HEK293T (cell line): ENCODE measurements at places on chromosomes 6 and 20.
A peak's percentile ranks its signal among the peaks of the same experiment; 100 is the strongest.

DNA sequence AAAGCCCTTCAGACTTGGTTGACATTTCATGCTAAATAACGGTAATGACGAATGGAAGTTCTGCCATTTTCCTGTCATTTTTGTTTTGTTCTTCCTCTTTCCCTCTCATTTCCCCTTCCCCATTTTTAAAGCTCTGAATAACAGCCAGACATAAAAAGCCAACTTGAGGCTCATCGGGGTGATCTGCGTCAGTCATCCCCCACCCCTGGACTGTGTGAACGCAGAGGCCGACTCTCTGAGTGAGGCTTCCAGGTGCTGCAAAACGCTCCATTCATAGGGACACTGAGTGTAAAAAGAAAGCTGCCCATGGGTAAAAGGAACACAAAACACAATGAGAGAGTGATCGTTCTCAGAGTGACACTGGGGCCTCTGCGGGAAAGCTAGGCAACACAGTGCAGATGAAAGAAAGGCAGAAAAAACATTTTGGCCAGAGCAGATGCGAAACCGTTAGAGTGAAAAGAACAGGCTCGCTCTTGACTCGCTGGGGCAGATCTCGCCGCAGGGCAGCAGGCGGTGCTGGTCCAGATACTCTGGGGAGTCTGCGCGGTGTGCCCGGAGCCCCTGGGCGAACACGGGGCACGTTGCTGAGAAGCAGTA is 684.8 kb downstream of the QKI start:
- DNase-seq = no peak

DNA sequence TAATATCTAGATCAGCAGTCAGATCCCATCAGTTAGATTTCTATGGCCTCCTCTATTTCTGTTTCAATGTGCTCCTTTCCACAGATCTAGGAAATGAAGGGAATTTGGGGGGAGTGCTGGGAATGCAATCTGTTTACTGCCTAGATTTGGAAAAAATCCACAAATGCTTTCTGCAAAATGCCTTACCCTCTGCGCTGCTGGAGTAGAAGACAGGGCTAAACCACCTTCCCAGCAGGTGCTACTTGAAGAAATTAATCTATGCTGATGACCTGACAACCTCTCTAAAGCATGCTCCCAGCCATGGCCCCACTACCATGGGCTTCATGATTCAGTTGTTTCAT is 46.2 kb downstream of the LY86 start:
- no peak for DNase-seq

GRCh38 chr6:1832358-1832757 is 222.6 kb downstream of the FOXC1 start:
- DNase-seq = no peak

DNA sequence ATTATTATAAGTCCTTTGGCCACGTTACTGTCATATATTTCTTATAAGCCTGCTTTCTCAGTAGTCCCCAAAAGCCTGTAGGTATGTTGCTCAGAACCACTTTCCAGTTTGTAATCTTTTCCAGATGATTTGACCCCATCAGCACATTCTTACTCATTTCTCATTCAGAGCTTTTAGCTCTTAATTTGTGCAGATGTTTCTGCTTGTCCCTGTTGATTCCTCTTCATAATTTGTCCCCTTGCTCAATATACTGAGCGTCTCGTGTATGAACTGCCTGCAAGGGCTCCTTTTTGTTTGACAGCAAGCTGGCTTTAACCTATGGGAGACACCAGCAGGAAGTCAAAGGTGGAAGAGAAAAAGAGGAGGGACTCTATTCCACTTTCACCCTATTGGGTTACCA is 733.8 kb upstream of the GJE1 start:
- DNase-seq = no peak

- no peak for DNase-seq
Observed at GRCh38 chr20:15033891-15034290, 696.5 kb upstream of the FLRT3 start.

GRCh38 chr6:21726676-21727075 is 133.1 kb downstream of the SOX4 start:
- no peak for DNase-seq

GRCh38 chr6:145445674-145446073 is 289.6 kb downstream of the EPM2A start:
- DNase-seq = no peak

GRCh38 chr6:43060034-43060754 is 763 bp downstream of the KLC4 start:
- DNase-seq = no peak

- no peak for DNase-seq
Observed at GRCh38 chr6:157236040-157236725, 87.1 kb downstream of the TMEM242 start.

GRCh38 chr6:132466952-132467351 is 46.0 kb downstream of the STX7 start:
- DNase-seq = no peak

- no peak for DNase-seq
Observed at GRCh38 chr6:83709748-83710050, 798 bp upstream of the SNAP91 start.

GRCh38 chr20:2032168-2032567 is 38.3 kb upstream of the PDYN start:
- DNase-seq = no peak

- no peak for DNase-seq
Observed at GRCh38 chr6:16544521-16544920, 216.7 kb downstream of the ATXN1 start.

DNA sequence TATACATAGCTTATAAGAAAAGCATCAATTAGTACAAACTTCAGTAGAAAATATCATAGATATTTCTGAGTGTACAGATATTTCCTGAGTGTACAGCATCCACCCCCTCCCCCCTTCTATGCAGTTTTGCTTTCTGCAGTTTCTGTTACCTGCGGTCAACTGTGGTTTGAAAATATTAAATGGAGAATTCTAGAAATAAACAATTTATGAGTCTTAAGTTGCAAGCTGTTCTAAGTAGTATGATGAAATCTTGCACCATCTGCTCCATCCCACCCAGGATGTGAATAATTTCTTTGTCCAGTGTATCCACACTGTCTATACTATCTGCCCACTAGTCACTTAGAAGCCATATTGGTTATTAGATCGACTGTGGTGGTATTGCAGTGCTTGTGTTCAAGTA is 15.8 kb upstream of the GPR63 start:
- DNase-seq = no peak

- DNase-seq = no peak
Observed at GRCh38 chr6:157326979-157327378, 3.7 kb upstream of the TMEM242 start.

- DNase-seq = peak; percentile 25
Observed at GRCh38 chr6:56246881-56247653, at the start of gene COL21A1. COL21A1 (minus strand) TSS chr6:56247580; CDS start chr6:56182618, 64,962 bp downstream.

- no peak for DNase-seq
Observed at GRCh38 chr6:137188855-137189254, 15.4 kb upstream of the IL22RA2 start.

- no peak for DNase-seq
Observed at GRCh38 chr6:163671355-163671754, 256.8 kb downstream of the QKI start.

DNA sequence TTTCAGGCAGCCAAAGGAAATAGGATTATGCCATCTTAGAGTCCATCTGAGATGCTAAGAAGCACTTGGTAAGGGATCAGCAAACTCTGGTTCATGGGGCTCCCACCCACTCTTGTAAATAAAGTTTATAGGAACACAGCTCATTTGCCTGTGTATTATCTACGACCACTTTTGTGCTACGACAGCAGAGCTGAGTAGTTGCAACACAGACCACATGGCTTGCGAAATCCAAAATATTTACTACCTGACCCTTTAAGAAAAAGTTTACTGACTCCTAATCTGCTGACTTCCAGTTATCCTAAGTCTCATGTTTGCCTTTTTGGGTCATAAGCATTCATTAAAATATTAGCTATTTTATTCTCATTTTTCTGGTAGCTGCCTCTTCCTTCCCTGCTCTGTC is 859.0 kb downstream of the QKI start:
- no peak for DNase-seq

GRCh38 chr6:84263557-84263956 is 36.1 kb upstream of the CEP162 start:
- DNase-seq = no peak

DNA sequence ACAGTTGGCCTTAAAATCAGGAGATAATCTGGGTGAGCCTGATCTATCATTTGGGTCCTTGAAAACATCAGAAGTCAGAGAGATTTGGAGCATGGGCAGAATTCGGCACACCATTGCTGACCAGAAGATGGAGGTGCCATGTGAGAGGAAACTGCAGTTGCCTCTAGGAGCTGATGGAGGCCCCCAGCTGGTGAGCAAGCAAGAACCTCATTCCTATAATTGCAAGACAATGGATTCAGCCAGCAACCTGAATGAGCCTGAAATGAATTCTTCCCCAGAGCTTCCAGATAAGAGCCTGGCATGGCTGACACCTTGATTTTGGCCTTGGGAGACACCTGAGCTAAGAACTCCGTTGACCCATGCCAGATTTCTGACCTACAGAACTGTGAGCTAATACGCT is 76.3 kb upstream of the FYN start:
- DNase-seq = no peak

- DNase-seq = no peak
Observed at GRCh38 chr6:13295576-13295975, 32.8 kb downstream of the TBC1D7 start.

DNA sequence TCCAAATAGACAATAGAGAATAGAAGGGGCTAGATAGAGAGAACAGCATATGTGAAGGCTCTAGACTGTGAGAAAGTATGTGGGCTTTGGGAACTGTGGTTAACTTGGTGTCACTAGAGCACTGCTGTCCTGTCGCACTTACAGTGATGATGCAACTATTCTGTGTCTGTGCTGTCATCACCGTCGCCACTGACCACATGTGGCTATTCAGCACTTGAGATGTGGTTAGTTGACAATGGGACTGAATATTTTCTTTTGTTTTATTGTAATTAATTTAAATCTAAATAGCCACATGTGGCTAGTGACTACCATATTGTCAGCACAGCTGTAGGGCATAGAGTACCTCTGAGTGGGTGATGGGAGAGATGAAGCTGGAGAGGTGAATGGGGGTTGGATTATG is 39.0 kb upstream of the IFNGR1 start:
- no peak for DNase-seq

GRCh38 chr6:109672175-109672574 is 18.8 kb downstream of the AK9 start:
- DNase-seq = no peak

DNA sequence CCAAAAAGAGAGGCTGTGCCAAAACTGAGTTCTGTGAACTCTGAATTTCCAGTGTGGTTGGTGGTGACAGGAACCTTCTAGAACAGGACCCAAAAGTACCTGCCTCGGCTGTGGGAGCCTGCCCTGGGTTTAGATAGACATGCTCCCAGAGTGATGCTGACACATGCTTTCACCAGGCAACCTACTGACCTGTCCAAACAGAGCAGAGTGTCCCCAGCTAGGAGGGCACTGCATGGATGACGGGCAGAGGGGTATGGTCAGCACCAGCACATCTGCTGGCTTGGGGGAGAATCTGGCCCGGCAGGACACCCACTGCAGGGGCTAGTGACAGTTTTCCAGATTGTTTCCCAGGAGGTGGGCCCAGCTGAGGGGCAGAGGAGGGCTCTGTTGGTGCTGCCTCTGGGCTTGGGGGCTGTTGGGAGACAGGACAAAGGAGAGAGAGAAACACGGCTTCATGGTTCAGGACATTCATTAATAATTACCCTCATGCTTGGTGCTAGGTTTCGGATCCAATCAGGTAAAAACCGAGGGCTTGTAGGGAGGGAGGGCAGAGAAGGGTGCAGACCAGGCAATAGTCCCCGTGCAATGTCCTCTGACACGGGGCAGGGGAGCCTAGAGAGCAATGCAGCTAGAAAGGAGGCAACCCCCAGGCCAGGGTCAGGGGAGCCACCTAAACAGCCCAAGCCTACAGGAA is 15.0 kb downstream of the KCNK5 start:
- DNase-seq = no peak

DNA sequence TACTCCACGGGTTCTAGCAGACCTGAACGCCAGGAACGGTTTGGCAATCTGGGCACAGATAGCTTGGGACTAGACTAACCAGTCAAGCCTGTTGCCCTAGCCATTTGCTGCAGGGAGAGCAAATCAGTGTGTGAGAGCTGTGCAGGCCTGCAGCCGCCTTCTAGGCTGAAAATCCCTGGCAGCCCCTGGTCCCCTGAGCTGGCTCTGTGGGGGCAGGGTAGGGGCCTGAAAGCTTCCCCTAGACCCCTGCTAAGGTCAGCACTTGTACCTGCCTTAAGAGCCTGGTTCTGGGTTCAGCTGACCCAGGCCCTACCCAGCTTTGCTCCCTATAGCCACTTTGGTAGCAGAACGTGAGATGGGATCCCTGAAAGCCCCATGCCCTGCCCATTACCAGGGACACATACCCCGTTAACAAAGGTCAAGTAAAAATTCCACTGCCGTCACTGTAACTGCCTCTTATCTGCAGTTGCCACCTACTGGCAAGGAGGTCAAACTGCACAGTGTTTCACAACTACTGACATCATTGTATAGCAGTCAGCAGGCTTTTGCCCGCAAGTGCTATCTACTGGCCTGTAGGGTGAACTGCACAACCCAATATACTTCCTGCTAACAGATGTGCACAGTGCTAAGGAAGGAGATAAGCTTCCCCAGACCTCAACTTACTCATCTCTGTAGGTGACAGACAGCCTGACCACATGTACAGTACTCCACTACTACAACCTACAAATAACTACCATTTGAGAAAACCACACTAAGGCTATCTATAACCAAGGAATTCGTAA is 95.1 kb upstream of the OLIG3 start:
- peak; percentile 53 for DNase-seq

GRCh38 chr6:165486183-165487137 is 176.6 kb downstream of the PDE10A start:
- DNase-seq = no peak

GRCh38 chr6:136657666-136658065 is 107.4 kb upstream of the MAP7 start:
- no peak for DNase-seq

DNA sequence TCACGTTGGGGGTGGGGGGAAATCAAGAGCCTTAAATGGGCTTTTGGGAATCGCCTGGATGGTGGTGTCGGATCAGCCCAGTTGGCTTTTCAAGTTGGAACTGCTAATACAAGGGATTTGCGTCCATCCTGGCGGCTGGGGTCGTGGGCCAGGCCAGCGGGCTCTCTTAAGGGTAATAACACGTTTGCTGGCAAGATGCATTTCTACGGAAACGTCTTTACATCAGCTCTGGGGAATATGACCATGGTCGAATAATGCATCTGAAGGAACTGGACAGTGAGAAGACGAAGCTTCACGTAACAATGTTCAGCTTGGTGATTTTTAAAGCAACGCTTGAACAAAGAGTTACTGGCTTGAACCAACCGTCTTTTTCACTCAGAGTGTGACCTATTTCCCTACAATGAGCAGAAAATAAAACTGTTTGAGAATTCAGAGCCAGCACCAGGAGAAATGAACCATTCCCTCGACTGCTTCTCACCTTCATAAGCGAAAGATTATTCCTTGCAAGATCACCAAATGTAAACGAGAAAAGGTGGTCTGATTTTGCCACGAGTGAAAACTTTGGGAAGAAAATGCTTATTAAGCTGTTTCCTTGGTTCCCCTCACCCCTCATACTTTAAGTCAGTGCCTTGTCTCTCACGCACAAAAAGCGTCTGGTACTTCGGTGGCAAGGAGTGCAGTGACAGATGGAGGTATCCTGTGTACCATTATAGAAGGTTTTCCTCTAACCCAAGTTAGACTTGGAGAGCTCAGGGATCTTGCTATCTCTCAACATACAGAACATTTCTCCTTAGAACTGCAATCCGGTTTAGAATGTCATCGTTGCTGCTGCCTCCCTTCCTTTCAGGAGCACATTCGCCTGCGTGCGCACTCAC is 1.4 kb upstream of the MARCKS start:
- DNase-seq = peak; percentile 20

GRCh38 chr6:169985121-169986015 is 233.9 kb downstream of the ERMARD start:
- no peak for DNase-seq

- DNase-seq = no peak
Observed at GRCh38 chr20:33858666-33859065, 47.5 kb downstream of the CHMP4B start.
